Foreskin melanocyte (primary cell): ENCODE measurements at places on chromosomes 7 and 10.

- no peak for DNase-seq
Observed at GRCh38 chr10:55019439-55019838, 218.4 kb upstream of the PCDH15 start.

- DNase-seq: no peak
Observed at GRCh38 chr7:140044251-140044650, 18.5 kb downstream of the PARP12 start.

DNA sequence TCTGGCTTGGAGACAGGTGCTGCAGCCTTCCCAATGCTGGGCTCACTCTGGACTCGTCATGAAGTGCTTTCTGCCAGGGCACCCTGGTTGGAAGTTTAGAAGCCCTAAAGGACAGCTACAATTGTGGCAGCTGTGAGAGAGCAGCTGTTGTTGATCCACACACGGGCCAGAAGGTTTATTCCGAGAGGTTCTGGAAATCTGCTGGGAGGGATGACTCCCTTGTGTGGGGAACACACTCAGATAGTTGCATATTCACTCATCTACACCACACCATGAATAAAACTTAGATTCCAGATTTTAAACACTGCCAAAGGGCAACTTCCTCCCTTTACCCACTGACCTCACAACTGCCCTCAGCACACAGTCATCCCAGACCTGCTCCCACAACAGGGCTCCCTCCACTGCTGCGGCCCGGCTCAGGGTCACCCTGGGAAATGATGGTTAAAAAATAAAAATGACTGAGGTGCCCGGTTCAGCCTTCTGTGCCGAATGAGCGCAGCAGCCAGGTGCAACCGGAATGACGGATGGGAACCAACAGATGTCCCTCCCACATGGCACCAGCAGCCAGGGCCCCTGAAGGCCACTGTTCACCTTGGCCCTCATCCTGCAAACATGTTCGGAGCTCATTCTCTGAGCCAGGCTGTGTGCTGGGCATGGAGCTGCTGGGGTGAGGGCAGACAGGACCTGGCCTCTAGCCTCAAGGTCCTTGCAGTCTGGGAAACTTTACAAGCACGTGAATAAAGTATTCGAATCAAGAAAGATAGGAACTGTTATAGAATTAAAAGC is 40.2 kb downstream of the ASB13 start:
- DNase-seq: peak; percentile 18

- no peak for DNase-seq
Observed at GRCh38 chr10:47133871-47134570, 166.0 kb upstream of the GDF10 start.

- DNase-seq: no peak
Observed at GRCh38 chr7:55565681-55566080, 6.6 kb downstream of the VOPP1 start.

DNA sequence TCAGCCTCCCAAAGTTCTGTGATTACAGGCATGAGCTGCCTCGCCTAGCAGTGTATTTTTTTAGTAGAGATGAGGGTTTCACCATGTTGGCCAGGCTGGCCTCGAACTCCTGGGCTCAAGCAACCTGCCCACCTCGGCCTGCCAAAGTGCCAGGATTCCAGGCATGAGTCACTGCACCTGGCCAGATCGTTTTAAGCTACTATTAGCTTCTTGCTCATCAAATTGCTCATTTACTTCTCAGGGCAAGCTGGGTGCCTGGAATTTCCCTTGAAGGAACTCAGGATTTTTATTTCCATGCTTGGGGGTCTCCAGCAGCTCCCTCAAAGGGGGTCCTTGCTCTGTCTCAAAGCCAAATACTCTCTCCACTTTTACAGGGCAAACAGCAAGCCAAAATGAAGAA is 798.0 kb upstream of the AUTS2 start:
- DNase-seq: no peak

DNA sequence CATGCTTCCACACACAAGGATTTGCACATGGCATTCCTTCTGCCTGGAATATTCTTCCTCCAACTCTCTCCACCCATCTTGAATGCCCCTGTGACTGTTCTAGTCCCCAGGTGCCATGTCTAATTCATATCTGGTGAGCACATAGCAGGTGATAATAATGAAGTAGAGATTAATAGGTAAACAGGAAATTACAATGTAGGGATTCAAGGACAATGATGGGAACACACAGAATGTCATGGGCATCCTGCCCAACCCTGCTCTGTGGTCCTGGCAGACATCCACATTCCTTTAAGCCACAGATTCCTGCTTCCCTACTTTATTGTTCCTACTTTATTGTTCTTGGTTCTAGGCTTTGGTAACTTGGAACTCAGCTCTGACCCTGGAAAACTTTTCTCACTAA is 115.8 kb downstream of the THSD7A start:
- peak; percentile 31 for DNase-seq

- no peak for DNase-seq
Observed at GRCh38 chr10:92530891-92531535, 42.9 kb downstream of the IDE start.

DNA sequence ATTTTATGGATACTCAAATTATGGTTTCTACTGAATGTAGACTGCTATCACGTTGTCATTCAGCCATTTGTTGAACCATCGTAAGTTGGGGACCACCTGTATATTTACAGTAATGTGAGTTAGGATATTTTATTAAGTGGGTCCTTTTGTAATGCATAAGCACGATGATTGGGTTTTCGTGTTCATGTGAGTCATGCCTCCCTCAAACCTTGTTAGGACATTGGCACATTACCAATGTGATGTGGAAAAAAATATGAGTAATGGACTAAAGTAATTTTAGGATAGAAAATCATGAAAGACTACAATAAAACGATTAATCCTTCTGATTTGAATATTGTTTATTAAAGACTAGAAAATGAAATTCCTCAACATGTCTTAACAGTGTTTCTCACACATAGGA is 8.7 kb downstream of the SMC3 start:
- no peak for DNase-seq

DNA sequence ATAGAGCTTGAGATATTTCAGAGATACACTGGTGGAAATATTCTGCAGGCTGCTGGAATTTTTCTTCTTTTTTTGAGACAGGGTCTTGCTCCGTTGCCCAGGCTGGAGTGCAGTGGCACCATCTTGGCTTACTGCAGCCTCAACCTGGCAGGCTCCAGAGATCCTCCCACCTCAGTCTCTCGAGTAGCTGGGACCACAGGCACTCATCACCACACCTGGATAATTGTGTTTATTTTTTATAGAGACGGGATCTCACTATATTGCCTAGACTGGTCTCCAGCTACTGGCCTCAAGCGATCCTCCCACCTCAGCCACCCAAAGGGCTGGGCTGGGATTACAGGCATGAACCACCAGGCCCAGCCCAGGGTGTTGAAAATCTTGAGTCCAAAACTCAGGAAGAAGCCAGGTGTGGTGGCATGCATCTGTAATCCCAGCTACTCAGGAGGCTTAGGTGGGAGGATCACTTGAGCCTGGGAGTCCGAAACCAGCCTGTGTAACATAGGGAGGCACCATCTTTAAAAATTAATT is 55.7 kb upstream of the FOXK1 start:
- no peak for DNase-seq

- DNase-seq: peak; percentile 26
Observed at GRCh38 chr7:128067983-128068382, 36.7 kb upstream of the LRRC4 start.
